CD4-positive, alpha-beta T cell treated with Interleukin-2 at 100 ng/mL for 4 hours (primary cell): ENCODE measurements at places on chromosomes 11 and 22.
A peak's percentile ranks its signal among the peaks of the same experiment; 100 is the strongest.

GRCh38 chr11:70176940-70177689 is 26.0 kb upstream of the FADD start:
- DNase-seq: peak; percentile 35

DNA sequence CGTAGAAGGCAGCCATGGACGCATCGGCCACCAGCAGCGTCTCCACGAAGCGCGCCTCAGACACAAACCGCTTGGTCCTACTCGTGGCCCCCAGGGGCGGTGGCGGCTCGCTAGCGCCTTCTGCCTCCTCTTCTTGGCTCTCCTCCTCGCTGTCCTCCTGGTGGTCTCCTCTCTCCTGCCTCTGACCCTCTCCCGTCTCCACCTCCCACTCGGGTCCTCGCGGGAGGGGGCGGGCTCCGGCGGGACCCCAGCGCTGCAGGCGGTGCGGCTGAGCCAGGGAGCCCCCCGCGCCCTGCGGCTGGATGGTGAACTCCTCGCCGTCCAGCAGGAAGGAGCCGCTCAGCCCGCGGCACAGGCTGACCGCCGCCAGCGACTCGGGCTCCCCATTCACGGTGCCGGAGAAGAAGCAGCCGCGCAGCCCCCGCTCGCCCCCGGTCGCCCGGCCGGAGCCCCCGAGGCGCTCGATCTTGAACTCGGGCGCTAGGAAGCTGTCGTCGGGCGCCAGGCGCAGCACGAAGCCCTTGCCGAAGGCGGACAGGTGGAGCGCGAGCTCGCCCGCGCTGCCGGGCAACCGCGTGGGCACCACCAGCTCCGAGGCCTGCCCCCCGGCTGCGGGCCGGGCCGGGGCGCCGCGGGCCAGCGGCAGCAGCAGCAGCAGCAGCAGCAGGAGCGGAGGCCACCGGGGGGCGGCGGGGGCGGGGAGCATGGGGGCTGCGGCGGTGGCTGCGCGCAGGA is 661 bp downstream of the ADAMTS8 start:
- no peak for DNase-seq

GRCh38 chr22:20810645-20811044 is 36.7 kb downstream of the SERPIND1 start:
- no peak for DNase-seq

GRCh38 chr11:12599408-12600143 is 74.6 kb upstream of the TEAD1 start:
- DNase-seq: peak; percentile 22

DNA sequence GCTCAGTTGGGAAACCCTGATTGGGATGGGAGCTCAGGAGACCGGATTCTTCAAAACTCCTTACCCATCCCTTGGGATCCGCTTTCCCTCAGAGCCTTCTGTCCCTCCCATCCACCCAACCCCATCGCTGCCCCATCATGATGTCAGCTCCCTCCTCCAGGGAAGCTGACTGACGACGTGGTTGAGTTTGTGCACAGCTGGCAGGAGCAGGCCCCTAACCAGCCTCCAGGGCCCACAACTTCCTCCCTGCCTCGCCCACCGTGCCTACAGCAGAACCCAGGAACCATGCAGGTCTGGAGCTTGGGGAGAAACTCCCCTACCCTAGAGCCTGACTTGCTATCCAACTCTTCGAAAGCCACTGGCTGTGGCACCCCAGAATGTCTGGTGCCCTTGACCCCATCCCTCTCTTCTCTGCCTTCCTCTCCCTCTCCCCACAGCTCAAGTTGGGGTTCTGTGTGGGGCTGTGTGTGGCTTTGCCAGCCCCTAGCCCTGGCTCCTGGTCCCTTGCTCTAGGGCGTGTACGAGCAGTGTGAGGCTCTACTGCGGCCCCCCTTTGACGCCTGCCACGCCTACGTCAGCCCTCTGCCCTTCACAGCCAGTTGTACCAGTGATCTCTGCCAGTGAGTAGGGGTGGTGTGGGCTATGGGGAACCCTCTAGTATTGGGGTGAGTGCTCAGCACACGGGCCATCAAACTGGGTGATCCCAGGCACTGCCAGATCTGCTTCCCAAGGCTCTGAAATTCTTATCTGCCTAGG is 11.1 kb downstream of the OTOG start:
- DNase-seq: no peak

DNA sequence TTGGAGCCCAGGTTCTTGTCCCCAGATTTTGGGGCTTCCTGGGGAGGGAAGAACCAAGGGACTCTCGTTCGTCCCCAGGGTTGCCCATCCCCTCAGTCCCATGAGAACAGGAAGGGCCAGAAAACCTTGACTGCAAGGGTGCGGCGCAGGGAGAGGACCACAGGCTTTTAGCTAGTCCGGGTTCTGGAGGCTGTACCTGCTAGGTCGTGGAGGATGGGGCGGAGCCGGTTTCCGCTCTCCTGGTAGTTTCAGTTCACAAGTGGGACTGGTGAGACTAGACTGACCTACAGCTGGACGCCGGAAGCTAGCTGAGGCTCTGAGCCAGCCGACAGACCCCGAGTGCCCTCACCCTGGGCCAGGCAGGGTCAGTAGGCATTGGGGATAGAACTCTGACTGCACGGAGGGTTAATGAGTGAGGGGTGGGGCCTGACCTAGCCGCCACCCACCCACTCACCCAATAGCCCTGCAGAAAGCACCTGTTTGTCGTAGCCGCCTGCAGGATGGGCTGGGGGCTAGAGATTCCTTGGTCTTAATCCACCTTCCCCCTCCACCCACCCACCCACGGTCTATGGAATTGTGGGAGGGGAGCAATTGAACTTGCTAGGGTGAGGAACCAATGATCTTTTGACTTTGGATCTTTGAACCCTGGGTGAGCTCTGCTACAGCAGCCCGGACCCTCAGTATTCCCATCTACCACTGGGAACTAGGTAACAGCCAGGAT is 1.5 kb downstream of the MAFF start:
- DNase-seq: peak; percentile 28

DNA sequence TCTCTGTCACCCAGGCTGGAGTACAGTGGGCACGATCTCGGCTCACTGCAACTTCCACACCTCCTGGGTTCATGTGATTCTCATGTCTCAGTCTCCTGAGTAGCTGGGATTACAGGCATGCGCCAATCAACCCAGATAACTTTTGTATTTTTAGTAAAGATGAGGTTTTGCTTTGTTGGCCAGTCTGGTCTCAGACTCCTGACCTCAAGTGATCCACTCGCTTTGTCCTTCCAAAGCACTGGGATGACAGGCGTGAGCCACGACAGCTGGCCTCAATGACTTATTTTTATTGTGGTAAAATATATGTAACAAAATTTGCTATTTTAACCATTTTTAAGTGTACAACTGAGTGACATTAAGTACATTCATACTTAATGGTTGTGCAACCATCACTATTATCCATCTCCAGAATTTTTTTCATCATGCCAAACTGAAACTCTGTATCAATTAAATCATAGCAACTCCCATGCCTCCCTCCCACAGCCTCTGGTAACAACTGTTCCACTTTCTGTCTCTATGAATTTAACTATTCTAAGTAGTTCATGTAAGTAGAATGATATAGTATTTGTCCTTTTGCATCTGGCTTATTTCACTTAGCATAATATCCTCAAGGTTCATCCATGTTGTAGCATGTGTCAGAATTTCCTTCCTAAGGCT is 50.7 kb upstream of the CWF19L2 start:
- no peak for DNase-seq

GRCh38 chr22:18075720-18076497 is 1.9 kb upstream of the PEX26 start:
- peak; percentile 79 for DNase-seq

DNA sequence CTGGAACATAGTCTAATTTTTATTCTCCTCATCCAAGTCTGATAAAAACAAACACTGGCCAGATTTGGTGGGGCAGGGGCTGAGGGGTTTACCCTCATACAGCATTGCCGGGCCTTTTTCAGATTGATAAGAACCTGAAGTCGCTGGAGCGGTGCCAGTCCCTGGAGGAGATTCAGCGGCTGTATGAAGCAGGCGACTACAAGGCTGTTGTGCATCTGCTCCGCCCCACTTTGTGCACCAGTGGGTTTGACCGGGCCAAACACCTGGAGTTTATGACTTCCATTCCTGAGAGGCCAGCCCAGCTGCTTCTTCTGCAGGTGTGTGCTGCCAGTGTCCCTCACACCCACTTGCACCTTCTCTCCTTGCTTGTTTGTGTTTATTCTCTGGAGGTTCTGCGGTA is 55.8 kb downstream of the CABIN1 start:
- no peak for DNase-seq
